Stimulated activated CD8-positive, alpha-beta memory T cell treated with anti-CD3 and anti-CD28 coated beads, Interleukin-12 subunit alpha, Interleukin-12 subunit beta, amount 100 ng/mL, for 4 hours (primary cell): ENCODE measurements at places on chromosomes 2 and 18.

- no peak for DNase-seq
Measured at GRCh38 chr18:22180722-22181121, 11.3 kb downstream of the GATA6 start.

GRCh38 chr2:84807063-84807485 is 73.8 kb downstream of the TRABD2A start:
- DNase-seq: no peak

DNA sequence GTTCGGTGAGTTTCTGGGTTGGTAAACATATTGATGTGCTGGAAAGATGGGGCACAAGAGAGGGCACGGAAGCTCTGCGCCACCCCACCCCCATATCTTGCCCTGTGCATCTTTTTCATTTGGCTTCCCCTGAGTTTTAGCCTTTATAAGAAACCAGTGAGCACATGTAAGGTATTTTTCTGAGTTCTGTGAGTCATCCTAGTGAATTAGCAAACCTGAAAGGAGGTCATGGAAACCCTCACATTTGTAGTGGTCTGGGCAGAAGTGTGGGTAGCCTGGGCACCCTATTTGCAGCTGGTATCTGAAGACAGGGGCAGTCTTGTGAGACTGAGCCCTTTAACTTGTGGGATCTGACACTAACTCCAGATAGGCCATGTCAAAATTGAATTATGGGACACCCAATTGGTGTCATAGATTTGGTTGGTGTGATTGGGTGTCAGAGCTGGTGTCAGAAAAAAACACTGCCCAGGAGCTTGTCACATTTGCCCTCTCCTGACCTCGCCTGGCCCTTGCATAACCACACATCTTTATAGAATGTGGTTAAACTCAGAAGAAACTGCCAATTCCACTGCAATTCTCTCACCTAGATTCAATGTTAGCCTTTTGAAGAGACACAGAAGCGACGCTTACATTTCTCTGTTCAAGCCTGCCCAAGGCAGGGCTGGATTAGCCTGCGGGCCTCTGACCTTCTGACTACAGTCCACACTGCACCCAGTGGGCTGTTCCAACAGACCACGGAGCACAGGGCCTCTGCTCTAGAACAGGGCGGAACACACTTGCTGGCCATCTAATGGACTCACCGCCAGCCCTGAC is 12.0 kb upstream of the GALM start:
- DNase-seq: no peak

- no peak for DNase-seq
Measured at GRCh38 chr2:42860319-42861094, 68.1 kb upstream of the HAAO start.

DNA sequence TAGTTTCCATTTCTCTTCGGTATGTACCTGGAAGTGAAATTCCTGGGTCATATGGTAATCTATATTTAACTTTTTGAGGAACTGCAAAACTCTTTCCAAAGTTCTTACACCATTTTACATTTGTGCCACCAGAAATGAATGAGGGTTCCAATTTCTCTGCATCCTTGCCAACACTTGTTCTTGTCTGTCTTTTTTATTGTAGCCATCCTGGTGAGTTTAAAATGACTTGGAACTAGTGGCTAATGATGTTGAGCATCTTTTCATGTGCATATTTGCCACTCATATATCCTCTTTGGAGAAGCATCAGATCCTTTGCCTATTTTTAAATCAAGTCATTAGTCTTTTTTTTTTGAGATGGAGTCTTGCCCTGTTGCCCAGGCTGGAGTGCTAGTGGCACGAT is 59.4 kb downstream of the MALT1 start:
- DNase-seq: no peak

GRCh38 chr2:12008425-12009061 is 262.1 kb downstream of the LPIN1 start:
- no peak for DNase-seq

DNA sequence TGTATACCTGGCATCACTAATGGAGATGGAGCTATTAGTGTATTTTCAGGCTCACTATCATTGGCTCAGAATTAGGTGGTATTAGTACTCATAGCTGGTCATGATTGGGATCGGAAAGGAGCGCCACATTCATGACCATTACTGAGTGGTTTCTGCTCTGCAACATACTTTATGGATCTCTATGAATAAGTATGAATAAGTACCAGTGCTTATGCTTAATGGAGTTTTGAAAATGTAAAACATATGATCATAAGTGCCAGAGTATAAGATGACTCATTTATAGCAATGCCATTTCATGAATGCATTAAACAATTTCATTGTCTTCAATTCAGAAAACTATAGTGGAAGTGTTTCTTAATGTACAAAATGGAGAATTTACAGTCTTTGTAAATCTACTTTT is 156.7 kb downstream of the GALNT3 start:
- no peak for DNase-seq

GRCh38 chr2:177403838-177404237 is 11.3 kb downstream of the AGPS start:
- DNase-seq: no peak

GRCh38 chr18:78538669-78539440 is 440.8 kb upstream of the SALL3 start:
- DNase-seq: no peak

DNA sequence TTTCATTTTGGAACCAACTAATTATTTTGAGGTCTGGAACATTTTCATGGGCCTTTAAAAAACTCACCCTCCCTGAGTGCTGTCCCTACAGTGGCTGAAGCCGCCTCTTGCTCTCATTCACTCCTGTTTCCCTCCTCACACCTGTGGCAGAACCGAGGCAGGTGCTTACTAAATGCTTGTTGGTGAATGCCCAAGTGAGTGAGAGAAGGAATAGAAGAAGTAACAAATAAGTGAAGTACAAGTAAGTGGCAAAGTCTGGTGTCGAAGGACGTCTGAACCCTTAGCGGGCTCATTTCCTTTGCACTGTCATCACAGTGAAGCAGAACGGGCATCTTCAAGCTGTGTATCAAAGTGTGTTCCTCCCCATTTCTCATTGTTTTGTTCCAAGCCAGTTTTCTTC is 135.2 kb downstream of the RHBDD1 start:
- no peak for DNase-seq

- no peak for DNase-seq
Measured at GRCh38 chr2:140502951-140503630, 1627.7 kb downstream of the LRP1B start.

GRCh38 chr2:43054367-43054766 is 172.0 kb downstream of the ZFP36L2 start:
- DNase-seq: no peak

DNA sequence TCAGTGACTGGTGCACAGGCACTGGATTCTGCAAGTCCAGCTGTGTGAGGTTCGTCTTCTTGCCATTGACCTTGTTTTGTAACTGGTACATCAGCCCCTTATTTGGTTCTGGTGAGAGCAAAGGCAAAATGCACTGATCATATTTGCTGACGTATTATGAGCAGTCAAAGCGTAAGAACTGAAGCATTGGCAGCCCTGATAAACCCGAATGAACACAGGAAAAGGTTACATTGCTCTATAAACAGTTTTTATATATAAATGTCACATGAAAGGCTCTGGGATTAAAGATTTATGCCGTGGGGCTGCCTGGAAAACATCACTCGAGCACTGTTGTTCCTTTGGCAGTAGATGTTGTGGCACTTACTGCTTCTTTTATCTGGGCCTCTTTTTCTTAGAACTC is 167.9 kb downstream of the IRS1 start:
- DNase-seq: no peak

GRCh38 chr2:47225061-47225783 is 70.1 kb upstream of the STPG4 start:
- no peak for DNase-seq

- DNase-seq: no peak
Measured at GRCh38 chr18:50947899-50948298, 19.9 kb upstream of the ELAC1 start.
